ENCODE measurements at places on chromosomes 16 and 17. TPM values are rescaled to one million over a fixed set of nuclear protein-coding genes. Genes with fewer than 3 reads are reported as not detected.

Gene TCAP
- total RNA-seq: 0.54 TPM

Gene SEPTIN12
- total RNA-seq: not detected

Gene FA2H
- not detected for total RNA-seq

Gene ANKRD13B
- total RNA-seq: 98.7 TPM

Gene AATF
- total RNA-seq: 51.3 TPM

Gene PYCARD
- 1.8 TPM for total RNA-seq

Gene NPIPB6
- total RNA-seq: 1.6 TPM

Gene LSM12
- total RNA-seq: 47.5 TPM

DNA sequence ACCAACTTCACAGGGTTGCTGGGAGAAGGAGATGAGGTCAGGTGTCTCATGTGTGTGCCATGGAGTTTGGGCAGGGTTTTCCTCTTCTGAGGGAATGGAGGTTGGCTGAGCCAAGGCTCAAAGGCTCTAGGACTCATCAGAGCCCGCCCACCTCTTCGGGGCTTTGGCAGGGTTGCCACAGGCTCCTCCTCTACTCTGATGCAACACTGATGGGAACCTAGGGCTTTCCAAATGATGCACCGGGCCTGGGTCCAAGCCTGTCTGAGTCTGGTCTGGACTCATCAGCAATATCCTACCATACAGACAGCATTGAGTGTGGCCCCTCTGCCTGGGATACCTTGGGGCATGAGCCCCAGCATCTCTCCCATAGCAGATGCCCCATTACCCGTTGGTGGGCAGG is 59.5 kb upstream of the LHX1 start:
- no peaks in the 10 kb centered on the region for H3K27me3 ChIP-seq
- no peaks in the 10 kb centered on the region for H3K4me1 ChIP-seq
- no peak overlapping the region for H3K27ac ChIP-seq
- no peak overlapping the region for H3K4me3 ChIP-seq

DNA sequence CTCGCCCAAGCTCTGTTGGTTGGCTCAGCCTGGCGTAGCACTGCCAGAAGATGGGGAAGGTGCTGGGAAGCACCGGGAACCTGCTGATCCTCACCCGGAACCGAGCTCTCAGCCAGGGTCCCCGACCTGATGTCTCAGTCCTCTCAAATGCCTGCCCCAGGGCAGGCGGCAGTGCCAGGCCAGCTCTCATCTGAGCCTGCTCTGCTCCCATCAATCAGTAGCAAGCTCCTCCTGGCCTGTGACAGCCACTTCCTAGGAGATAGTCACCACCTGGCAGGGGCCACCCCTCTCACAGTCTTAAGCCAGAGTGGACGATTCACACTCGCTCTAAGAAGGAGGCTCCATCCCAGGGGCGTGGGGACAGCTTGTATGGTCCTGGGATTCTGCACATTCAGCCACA is 62.0 kb downstream of the ENGASE start:
- no peak for DNase-seq
- H3K4me1 ChIP-seq: no peaks in the 10 kb centered on the region
- H3K4me3 ChIP-seq: no peak overlapping the region
- no peak overlapping the region for H3K27ac ChIP-seq
- peaks cover 86% of the 10 kb centered on the region for H3K27me3 ChIP-seq

- H3K4me3 ChIP-seq: no peak overlapping the region
- no peaks in the 10 kb centered on the region for H3K4me1 ChIP-seq
- DNase-seq: no peak
Observed at GRCh38 chr17:71760062-71760720, 360.6 kb upstream of the SOX9 start.

DNA sequence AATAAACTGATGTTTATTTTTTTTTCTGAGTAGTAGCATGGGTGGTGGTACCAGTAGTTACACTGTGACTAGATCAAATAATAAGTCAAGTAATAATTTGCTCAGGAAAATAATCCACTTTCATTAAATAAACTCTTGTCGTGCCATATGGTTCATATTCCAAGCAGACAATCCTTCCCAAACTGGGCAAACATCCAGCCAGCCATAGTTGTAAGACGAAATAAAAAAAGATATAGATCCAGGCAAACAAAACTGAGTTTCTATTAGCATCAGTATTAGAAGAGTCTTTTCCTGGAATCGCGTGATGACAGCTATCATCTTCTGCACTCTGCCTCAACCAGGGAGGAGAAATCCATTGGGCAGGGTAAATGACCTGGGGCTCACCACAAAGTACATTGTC is 508.4 kb upstream of the GOT2 start:
- H3K27me3 ChIP-seq: no peaks in the 10 kb centered on the region
- H3K36me3 ChIP-seq: no peaks in the 10 kb centered on the region
- no peak for DNase-seq
- H3K4me1 ChIP-seq: no peaks in the 10 kb centered on the region

DNA sequence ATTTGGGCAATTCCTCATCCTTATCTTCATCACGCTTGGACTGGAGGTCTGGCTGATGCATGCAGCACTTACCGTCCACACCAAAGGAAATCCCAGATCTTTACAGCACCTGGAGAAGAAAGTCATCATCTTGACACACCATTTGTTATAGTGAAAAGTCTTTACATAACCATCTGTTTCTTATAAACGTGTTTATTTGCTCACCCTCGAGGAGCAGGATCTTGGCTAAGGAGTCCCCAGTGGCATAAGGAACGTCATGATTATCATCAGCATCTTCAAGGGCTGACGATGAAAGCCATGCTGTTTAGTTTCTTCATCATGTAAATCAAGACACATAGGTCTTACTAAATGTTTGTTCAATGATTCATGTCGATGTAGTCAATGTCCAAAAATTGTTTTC is 248.8 kb upstream of the ELAC2 start:
- H3K4me1 ChIP-seq: no peaks in the 10 kb centered on the region
- H3K27me3 ChIP-seq: no peaks in the 10 kb centered on the region
- no peak overlapping the region for H3K4me3 ChIP-seq
- no peak for DNase-seq
- no peak overlapping the region for H3K27ac ChIP-seq

DNA sequence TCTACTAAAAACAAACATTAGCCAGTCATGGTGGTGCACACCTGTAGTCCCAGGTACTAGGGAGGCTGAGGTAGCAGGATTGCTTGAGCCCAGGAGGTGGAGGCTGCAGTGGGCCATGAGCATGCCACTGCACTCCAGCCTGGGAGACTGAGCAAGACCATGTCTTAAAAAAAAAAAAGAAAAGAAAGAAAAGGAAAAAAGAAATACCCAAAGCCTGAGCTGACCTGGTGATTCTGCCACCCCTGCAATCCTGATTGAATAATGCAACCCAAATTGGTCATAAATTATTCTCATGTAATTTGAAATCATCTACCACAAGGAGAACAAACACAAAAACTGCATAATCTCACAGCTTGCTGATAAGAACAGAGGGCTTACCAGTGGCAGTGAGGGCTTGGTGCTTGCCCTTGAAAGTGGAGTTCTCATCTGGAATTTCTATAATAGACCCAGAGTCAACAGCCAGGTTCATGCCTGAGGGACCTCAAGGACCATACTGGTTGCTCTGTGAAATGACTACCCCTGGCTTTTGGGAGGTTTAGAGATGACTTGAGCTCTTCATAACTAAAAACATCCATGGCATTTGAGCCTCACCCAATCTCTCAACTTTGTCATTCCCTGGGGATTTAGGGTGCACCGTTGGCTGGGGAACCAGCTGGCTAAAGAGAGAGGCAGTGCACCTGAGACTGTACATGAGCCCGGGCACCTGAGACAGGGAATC is 35.4 kb upstream of the TMC5 start:
- no peak overlapping the region for H3K4me3 ChIP-seq
- no peaks in the 10 kb centered on the region for H3K27me3 ChIP-seq
- H3K36me3 ChIP-seq: no peaks in the 10 kb centered on the region
- no peaks in the 10 kb centered on the region for H3K4me1 ChIP-seq

DNA sequence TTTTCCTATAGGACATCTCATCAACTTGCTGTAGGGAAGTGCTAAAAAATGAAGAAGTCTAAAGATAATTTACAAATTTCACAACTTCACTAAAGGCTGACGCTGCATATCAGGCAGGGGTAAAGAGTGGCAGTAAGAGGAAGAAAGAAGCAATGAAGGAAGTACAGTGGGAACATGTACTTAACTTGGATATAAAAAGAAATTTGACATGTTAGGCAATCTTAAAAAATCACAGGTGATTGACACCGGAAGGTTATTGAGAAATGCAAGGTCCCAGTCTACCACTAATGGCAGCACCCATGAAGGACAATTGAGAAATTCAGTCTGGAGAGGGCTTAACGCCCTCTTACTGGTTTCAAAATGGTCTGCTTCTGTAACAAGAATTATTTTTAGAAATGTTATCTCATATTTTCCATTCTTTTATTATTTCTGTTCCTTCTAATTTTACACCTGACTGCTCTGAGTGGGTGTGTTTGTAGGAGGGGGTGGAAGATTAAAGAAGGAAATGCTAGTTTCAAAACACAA is 358.1 kb downstream of the KCNJ2 start:
- no peak for DNase-seq
- no peak overlapping the region for H3K4me3 ChIP-seq
- H3K27me3 ChIP-seq: peaks cover 6% of the 10 kb centered on the region
- no peaks in the 10 kb centered on the region for H3K36me3 ChIP-seq

DNA sequence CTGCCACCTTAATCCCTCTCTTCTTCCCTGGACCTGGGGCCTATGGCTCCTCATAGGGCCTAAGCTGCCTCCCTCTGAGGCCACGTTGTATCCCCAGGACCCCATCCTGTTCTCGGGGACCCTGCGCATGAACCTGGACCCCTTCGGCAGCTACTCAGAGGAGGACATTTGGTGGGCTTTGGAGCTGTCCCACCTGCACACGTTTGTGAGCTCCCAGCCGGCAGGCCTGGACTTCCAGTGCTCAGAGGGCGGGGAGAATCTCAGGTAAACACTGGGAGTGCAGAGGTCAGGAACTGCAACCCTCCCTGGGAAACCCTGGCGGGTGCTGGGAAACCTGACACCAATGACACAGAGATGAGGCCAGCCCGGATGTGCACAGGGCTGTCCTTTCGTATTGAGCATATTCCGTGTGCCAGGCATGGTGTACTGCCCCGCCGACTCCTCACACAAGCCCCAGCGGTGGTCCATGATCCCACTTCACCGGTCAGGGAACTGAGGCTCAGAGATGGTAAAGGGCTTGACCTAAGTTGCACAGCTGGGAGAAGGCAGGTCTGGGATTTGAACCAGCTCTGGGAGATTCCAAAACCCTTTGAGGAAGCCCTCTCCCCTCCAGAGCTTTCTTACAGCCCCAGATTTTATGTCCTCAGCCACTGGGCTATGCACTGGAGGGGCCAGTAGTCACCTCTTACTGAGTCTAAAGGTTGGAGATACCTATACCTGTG is 22.9 kb downstream of the ANKRD40 start:
- no peak overlapping the region for H3K4me3 ChIP-seq
- H3K4me1 ChIP-seq: peaks cover 8% of the 10 kb centered on the region
- DNase-seq: no peak

DNA sequence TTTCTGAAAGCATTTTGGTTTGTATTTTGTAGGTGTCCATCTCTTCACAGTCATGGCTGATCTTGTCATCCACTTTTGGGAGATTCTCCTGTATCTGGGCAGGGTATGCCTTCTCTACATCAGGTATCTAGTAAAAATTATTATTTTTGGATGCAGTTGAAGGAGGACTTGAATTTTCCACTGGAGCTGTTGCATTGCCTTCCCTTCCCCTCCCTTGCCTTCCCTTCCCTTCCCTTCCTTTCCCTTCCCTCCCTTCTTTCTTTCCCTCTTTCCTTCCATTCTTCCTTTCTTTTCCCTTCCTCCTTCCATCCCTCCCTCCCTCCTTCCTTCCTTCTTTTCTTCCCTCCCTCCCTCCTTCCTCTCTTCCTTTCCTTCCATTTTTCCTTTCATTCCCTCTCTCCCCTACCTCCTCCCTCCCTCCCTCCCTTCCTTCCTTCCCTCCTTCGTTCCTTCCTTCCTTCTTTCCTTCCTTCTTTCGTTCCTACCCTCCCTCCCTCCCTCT is 33.8 kb upstream of the CPHXL start:
- no peaks in the 10 kb centered on the region for H3K36me3 ChIP-seq
- H3K4me1 ChIP-seq: no peaks in the 10 kb centered on the region
- H3K27ac ChIP-seq: no peak overlapping the region
- no peak for DNase-seq
- no peak overlapping the region for H3K4me3 ChIP-seq

DNA sequence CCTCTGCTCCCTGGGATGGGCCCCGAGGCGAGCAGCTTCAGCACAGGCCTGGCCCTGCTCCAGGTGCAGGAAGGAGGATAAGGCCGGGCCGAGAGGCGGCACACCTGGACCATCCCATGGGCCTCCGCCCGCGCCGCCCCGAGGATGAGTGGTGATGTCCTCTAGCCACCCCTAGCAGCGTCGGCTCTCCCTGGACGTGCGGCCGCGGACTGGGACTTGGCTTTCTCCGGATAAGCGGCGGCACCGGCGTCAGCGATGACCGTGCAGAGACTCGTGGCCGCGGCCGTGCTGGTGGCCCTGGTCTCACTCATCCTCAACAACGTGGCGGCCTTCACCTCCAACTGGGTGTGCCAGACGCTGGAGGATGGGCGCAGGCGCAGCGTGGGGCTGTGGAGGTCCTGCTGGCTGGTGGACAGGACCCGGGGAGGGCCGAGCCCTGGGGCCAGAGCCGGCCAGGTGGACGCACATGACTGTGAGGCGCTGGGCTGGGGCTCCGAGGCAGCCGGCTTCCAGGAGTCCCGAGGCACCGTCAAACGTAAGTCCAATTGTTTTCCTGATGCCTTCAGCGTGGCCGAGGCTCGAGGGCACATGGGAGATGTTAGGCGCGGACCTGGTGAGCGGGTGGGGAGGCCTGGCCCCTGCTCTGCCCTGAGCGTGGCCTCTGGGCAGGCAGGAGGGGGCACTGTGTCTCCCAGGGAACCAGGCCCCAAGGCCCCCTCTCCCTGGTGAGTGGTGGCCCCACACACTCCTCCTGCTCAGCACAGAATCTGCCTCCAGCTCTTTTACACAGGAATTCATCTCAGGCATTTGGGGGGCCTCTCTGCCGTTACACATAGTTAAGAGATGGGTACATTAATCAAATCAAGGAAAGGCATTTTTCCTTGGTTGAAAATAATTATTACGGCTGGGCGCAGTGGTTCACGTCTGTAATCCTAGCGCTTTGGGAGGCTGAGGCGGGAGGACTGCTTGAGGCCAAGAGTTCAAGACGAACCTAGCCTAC is 855 bp downstream of the TMEM204 start:
- no peak overlapping the region for H3K4me3 ChIP-seq
- no peaks in the 10 kb centered on the region for H3K4me1 ChIP-seq
- no peaks in the 10 kb centered on the region for H3K27me3 ChIP-seq
- no peaks in the 10 kb centered on the region for H3K36me3 ChIP-seq

- no peaks in the 10 kb centered on the region for H3K36me3 ChIP-seq
- no peak overlapping the region for H3K4me3 ChIP-seq
- peak; percentile 28 for DNase-seq
- peaks cover 9% of the 10 kb centered on the region for H3K4me1 ChIP-seq
Observed at GRCh38 chr17:80025140-80025539, 10.5 kb downstream of the TBC1D16 start.

- no peaks in the 10 kb centered on the region for H3K36me3 ChIP-seq
- H3K27ac ChIP-seq: no peak overlapping the region
- no peaks in the 10 kb centered on the region for H3K27me3 ChIP-seq
- no peak overlapping the region for H3K4me3 ChIP-seq
Observed at GRCh38 chr17:56985371-56986162, 7.6 kb downstream of the SCPEP1 start.

- no peak overlapping the region for H3K4me3 ChIP-seq
- H3K4me1 ChIP-seq: no peaks in the 10 kb centered on the region
- DNase-seq: no peak
- H3K27me3 ChIP-seq: no peaks in the 10 kb centered on the region
- no peak overlapping the region for H3K27ac ChIP-seq
- H3K36me3 ChIP-seq: no peaks in the 10 kb centered on the region
Observed at GRCh38 chr16:87368029-87368770, 15.4 kb downstream of the FBXO31 start.

Measured in A673 (cell line).